Neural crest cell (in vitro differentiated cells): ENCODE measurements at places on chromosomes 2 and 18. TPM values are rescaled to one million over a fixed set of nuclear protein-coding genes. Genes with fewer than 3 reads are reported as not detected.

GRCh38 chr2:232421189-232421785 lies 14.6 kb downstream of the ALPG start:
- DNase-seq = no peak
- no peak overlapping the region for H3K27ac ChIP-seq
- H3K4me1 ChIP-seq = peaks cover 9% of the 10 kb centered on the region
- no peak overlapping the region for H3K4me3 ChIP-seq
- peaks cover 3% of the 10 kb centered on the region for H3K36me3 ChIP-seq

DNA sequence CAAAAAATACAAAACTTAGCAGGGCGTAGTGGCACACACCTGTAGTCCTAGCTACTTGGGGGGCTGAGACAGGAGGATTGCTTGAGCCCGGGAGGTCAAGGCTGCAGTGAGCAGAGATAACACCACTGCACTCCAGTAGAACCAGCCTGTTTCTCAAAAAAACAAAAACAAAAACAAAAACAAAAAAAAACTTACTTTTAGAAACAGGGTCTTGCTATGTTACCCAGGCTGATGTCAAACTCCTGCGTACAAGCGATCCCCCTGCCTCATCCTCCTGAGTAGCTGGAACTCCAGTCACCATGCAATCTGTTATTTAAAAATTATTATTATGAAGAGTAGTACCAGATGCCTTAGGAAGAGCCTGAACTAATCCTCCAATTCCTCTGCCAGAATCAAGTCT lies 35.0 kb upstream of the GLI2 start:
- no peak for DNase-seq
- peaks cover under 1% of the 10 kb centered on the region for H3K4me1 ChIP-seq
- H3K4me3 ChIP-seq = no peak overlapping the region
- no peak overlapping the region for H3K27ac ChIP-seq
- H3K36me3 ChIP-seq = no peaks in the 10 kb centered on the region

DNA sequence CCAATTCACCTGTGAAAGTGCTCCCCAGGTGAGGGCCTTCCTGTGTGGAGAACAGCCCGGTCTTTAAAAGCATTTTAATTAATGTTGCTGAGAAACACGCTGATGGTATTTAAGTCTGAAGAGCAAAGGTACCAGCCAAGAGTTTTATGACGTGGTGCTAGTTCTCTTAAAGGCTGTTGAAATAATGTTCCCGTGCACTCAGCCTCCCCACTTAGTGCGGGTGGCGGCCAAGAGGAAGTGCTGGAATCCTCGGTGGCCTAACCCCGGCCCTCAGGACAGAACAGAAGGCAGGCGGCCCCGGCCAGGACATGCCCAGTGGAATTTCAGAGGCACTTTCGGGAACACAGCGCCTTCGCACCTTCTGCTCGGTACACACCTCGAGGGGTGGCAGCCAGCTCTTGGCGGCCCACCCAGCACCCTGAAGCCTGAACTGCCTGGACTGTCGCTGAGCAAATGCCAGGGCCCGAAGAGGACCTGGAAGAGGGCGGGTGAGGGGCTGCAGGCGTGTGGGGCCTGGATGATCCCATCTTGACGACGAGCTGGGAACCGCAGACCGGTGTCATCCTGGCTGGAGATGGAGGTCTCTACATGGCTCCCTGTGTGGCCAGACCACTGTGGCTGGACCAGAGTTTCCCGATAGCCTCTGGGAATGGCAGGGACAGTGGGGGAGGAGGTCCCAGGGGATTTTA lies 142.9 kb downstream of the ASB1 start:
- no peaks in the 10 kb centered on the region for H3K36me3 ChIP-seq
- no peak overlapping the region for H3K4me3 ChIP-seq
- DNase-seq = no peak
- no peaks in the 10 kb centered on the region for H3K27me3 ChIP-seq

- peaks cover 78% of the 10 kb centered on the region for H3K4me1 ChIP-seq
- H3K27me3 ChIP-seq = peaks cover 3% of the 10 kb centered on the region
- H3K4me3 ChIP-seq = peak overlapping the region; percentile 79
- H3K27ac ChIP-seq = peak overlapping the region; percentile 98
- DNase-seq = peak; percentile 62
These were observed 230.4 kb upstream of the AGAP1 start for GRCh38 chr2:235263205-235264120.

- no peak overlapping the region for H3K27ac ChIP-seq
- peaks cover 48% of the 10 kb centered on the region for H3K4me1 ChIP-seq
- no peak for DNase-seq
These were observed 37.5 kb upstream of the DLX1 start for GRCh38 chr2:172047566-172048507.

- no peak overlapping the region for H3K4me3 ChIP-seq
- H3K4me1 ChIP-seq = peaks cover 6% of the 10 kb centered on the region
- peaks cover 3% of the 10 kb centered on the region for H3K36me3 ChIP-seq
- no peak for DNase-seq
- H3K27me3 ChIP-seq = peaks cover 44% of the 10 kb centered on the region
- H3K27ac ChIP-seq = no peak overlapping the region
These were observed 75.2 kb downstream of the RBMS1 start for GRCh38 chr2:160418398-160418765.

- no peak for DNase-seq
- H3K36me3 ChIP-seq = peaks cover 2% of the 10 kb centered on the region
- H3K27me3 ChIP-seq = peaks cover 3% of the 10 kb centered on the region
- H3K27ac ChIP-seq = peak overlapping the region; percentile 9
These were observed 1.2 kb downstream of the PTPN4 start for GRCh38 chr2:119760956-119761275.

- H3K4me1 ChIP-seq = peaks cover 19% of the 10 kb centered on the region
- H3K27me3 ChIP-seq = no peaks in the 10 kb centered on the region
- H3K4me3 ChIP-seq = no peak overlapping the region
- no peak for DNase-seq
- no peaks in the 10 kb centered on the region for H3K36me3 ChIP-seq
These were observed 69.1 kb upstream of the MAP4K3 start for GRCh38 chr2:39506215-39506614.

GRCh38 chr18:75462178-75462832 lies 34.8 kb upstream of the SMIM21 start:
- peaks cover 17% of the 10 kb centered on the region for H3K4me1 ChIP-seq
- no peak overlapping the region for H3K4me3 ChIP-seq
- no peak for DNase-seq
- H3K27me3 ChIP-seq = no peaks in the 10 kb centered on the region
- peak overlapping the region; percentile 64 for H3K27ac ChIP-seq
- H3K36me3 ChIP-seq = peaks cover 4% of the 10 kb centered on the region

- peaks cover 3% of the 10 kb centered on the region for H3K36me3 ChIP-seq
- no peak for DNase-seq
- no peaks in the 10 kb centered on the region for H3K27me3 ChIP-seq
- no peaks in the 10 kb centered on the region for H3K4me1 ChIP-seq
- H3K27ac ChIP-seq = no peak overlapping the region
- H3K4me3 ChIP-seq = no peak overlapping the region
These were observed 1967.5 kb downstream of the SUCLG1 start for GRCh38 chr2:82491591-82491990.

GRCh38 chr18:75210274-75211001 lies at the start of gene TSHZ1:
Gene TSHZ1 (plus strand): TSS chr18:75210797. CDS start chr18:75211877, 1,080 bp downstream.
- peak within 1 kb of the TSS; percentile 85 for H3K27ac ChIP-seq

DNA sequence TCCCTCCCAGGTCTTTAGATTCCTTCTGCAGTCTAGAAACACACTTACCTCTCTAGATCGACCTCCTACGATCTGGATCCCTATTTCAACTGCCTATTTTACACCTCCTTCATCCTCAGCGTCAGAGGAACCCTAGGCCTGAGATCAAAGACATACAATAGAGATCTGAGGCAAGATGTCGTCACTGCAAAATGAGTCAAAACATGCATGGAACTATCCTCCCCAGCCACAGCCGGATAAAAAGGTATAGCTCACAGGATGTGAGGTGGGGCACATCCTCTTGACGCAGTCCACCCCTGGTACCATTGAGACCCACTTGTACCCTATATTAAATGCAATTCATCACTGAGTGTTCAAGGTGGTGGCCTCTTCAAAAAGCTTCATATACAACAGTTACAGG lies 63.7 kb upstream of the DNAJC10 start:
- H3K27ac ChIP-seq = no peak overlapping the region
- no peak overlapping the region for H3K4me3 ChIP-seq
- DNase-seq = no peak
- H3K27me3 ChIP-seq = no peaks in the 10 kb centered on the region

DNA sequence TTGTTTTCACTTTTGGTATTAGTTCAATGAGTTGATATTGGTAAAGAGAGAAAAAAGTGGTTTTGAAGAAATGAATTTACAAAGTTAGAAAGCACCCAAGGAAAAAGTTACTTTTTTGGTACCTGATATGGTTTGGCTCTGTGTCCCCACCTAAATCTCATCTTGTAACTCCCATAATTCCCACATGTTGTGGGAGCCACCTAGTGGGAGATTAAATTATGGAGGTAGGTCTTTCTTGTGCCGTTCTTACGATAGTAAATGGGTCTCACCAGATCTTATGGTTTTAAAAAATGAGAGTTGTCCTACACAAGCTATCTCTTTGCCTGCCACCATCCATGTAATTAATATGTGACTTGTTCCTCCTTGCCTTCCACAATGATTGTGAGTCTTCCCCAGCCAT lies 965.6 kb upstream of the NRXN1 start:
- H3K4me3 ChIP-seq = no peak overlapping the region
- no peak overlapping the region for H3K27ac ChIP-seq
- H3K36me3 ChIP-seq = no peaks in the 10 kb centered on the region
- H3K27me3 ChIP-seq = no peaks in the 10 kb centered on the region

- no peak for DNase-seq
- H3K27me3 ChIP-seq = no peaks in the 10 kb centered on the region
- no peaks in the 10 kb centered on the region for H3K36me3 ChIP-seq
These were observed 474.9 kb upstream of the TMEFF2 start for GRCh38 chr2:192669505-192670091.

DNA sequence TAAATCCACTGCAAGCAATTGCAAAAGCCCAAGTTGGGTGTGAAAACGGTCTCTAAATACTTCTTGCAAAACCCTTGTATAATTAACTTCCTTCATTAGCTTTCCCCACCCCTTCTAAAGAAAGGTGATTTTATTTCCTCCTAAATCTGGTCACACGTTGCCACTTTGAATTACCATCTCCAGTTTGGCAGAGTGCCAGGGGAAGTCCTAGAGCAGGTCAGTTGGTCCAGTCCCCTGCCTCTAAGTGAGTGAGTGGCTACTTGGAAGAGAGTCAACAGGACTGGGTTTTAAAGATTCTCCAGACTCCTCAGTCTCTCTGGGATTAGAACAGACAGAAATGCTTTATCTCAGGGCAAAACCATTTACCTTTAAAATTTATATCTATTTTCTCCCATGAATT lies 18.7 kb upstream of the LYPD6B start:
- peaks cover 6% of the 10 kb centered on the region for H3K36me3 ChIP-seq
- peaks cover 5% of the 10 kb centered on the region for H3K4me1 ChIP-seq
- H3K27ac ChIP-seq = no peak overlapping the region
- DNase-seq = no peak
- H3K27me3 ChIP-seq = no peaks in the 10 kb centered on the region

SLC9A4 gene
- total RNA-seq = not detected in 2 replicates

NDUFS1 gene
- total RNA-seq = 85.7 and 89.2 TPM in 2 replicates

GAL3ST2 gene
- total RNA-seq = 0.28 TPM in 1 of 2 replicates, not detected in the other
